ENCODE measurements at places on chromosomes 13 and 19. TPM values are rescaled to one million over a fixed set of nuclear protein-coding genes. Genes with fewer than 3 reads are reported as not detected.

DNA sequence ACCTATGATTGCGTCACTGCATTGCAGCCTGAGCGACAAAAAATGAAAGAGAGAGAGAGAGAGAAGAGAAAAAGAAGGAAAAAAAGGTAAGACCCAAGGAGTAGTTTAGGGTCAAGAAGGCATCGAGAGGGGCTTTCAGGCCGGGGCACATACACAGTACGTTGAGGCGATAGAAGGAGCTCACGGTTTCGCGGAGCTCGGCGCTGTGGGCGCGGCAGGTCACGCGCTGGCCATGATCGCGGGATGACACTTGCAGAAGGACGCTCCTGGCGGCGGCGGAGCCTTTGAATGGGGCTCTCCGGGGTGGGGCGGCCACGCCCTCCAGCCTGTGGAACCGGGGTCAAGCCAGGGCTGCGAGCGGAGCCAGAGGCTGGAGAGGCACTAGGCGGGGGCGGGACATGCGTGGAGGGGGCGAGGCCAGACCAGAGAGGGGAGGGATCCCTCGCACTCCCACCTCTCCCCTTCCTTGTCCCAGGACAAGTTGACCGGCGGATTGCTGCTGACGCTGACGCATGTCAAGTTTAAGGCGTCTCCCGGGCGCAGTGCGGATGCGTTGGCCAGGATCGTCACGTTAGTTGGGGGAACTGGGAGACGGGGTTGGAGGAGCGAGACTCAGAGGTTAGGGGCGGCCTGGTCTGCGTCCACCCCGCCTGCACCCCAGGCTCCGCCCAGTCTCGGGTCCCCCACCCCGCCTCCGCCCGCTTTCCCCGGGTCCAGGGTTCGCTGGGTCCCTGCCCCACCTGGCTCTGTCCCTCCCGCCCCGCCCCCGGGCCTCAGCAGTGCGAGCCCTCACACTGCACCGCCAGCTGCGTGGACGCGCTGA, 6.9 kb downstream of the NPHS1 start:
- ATAC-seq = peak; percentile 78

DNA sequence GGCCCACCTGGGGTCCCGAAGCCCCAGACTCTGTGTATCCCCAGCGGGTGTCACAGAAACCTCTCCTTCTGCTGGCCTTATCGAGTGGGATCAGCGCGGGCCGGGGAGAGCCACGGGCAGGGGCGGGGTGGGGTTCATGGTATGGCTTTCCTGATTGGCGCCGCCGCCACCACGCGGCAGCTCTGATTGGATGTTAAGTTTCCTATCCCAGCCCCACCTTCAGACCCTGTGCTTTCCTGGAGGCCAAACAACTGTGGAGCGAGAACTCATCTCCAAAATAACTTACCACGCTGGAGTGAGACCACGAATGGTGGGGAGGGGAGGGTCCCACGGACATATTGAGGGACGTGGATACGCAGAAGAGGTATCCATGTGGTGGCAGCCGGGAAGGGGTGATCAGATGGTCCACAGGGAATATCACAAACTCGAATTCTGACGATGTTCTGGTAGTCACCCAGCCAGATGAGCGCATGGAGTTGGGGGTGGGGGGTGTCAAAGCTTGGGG, 1.0 kb upstream of the ICAM5 start:
- ATAC-seq = no peak

Gene FCER2
- 0.20 TPM for total RNA-seq

- no peak for ATAC-seq
Measured at GRCh38 chr19:34555447-34555846, 73.9 kb downstream of the WTIP start.

GRCh38 chr13:30479883-30480219, 14.1 kb upstream of the HMGB1 start:
- ATAC-seq = no peak

Gene RFPL4AL1
- not detected for total RNA-seq

DNA sequence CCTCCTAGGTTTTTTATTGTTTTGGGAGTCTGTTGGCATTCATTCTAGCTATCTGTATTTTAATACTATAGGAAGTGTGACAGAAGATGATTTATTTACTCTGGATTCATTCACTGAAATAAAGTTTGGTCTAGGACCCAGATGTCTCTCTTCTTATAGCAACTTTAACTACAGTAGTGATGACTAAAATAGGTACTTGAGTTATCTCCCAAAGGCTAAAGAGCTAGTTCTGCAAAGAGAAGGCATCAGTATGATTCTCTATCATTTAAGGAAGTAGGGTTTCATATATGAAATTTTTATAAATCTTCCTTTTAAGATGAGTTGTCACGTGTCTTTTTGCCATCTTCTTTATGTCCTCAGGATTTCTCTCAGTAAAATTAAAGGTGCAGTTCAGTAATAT, 507.4 kb downstream of the KCTD12 start:
- ATAC-seq = no peak

- no peak for ATAC-seq
Measured at GRCh38 chr13:30364876-30365275, 57.4 kb upstream of the UBE2L5 start.

DNA sequence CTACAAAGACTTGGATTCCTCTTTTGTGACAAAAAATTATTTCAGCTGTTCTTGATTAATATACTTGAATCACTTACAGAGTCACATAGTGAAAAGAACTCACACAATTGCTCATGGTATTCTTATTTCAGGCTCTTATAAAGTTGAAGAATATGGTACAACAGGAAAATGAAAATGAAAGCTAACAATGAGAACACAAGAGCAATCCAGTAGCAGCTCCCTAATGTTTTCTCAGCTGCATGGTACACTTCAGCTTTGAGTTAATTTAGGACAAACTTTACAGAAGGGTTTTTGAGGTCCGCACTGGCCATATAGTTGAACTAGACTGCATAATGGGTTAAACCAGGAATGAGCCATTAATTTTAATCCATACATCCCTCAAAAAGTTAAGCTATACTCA, 1261.8 kb downstream of the SLITRK5 start:
- no peak for ATAC-seq

- no peak for ATAC-seq
Measured at GRCh38 chr13:96880419-96880818, 113.9 kb downstream of the OXGR1 start.

Gene KXD1
- total RNA-seq = 60.2 TPM

GRCh38 chr13:27138457-27139093, 33.0 kb downstream of the USP12 start:
- ATAC-seq = no peak

- peak; percentile 71 for ATAC-seq
Measured at GRCh38 chr13:110593430-110594130, 21.8 kb upstream of the NAXD start.

DNA sequence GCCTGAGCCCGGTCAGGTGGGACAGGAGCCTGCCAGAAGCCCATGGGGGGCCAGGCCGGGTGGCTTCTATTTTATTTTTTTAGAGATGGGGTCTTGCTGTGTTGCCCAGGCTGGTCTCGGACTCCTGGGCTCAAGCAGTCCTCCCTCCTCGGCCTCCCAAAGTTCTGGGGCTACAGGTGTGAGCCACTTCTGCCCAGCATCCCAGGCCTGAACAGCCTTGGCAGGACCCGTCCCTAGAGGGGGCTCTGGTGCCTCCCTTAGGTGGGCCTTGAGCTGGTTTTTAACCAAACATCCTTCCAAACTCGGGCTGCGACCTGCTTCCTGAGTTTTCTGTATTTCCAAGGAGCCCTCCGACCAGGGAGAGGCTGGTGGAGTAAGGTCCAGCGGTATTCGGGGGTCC, 10.5 kb downstream of the COMP start:
- no peak for ATAC-seq

Gene ZNF154
- total RNA-seq = 0.60 TPM

DNA sequence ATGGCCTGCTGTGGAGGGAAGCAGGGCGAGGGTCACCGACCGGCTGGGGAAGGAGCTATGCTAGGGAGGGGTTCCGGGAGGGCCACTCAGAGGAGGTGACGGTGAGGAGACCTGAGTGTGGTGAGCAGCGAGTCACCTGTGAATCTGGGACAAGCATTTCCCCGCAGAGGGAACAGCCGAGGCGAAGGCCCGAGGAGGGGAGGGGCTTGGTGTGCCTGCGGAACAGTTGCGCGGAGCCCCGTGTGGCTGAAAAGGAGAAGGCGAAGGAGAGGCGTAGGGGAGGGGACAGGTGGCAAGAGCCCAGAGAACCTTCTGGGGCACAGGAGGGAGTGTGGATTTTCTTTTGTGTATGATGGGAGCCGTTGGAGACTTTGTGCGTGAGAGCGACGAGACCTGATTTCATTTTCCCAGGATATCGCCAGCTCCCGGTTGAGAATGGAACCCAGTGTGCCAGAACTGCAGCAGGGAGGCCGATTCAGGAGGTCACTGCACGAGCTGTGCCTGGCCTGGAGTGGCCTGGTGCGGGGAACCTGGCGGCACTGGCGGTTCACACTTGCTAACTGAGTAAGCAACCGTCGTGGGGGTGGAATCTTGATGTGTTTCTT, 117.7 kb upstream of the ZNF507 start:
- ATAC-seq = no peak

DNA sequence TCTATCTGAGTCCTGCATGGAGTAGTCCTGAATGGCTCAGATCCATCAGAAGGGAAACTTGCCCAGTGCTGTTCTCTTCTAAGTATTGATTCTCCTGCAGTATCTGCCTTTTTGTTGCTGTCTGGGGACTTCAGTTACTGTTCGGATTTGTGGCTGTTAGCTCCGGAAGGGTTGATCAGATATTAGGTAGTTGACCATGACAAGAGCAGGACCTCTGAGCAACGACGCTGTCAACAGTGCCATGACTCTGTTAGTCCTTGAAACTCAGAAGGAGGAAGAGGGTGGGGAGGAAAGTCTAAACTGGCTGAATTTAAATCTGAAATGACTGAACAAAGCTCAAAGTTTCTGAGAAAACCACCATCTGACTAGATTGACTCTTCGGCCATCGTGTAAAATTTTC, 42.2 kb downstream of the CCNE1 start:
- no peak for ATAC-seq

All from esophagus mucosa (tissue), 1 donor.